Naive thymus-derived CD8-positive, alpha-beta T cell (primary cell): ENCODE measurements at places on chromosomes 11 and 22.

- DNase-seq, result no peak
These were observed 19.4 kb downstream of the MUC5AC start for GRCh38 chr11:1177020-1177770.

DNA sequence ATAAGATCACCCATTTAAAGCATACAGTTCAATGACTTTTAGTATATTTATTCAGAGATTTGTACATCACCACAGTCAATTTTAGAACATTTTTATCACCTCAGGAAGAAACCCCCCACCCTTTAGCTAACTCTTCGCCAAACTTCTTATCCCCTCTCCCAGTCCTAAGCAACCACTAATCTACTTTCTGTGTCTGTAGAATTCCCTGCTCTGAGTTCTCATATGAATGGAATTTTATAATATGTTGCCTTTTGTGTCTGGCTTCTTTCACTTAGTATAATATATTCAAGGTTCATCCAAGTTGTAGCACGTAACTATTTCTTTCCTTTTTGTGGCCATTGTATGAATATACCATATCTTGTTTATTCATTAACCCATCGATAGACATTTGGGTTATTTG is 3.6 kb downstream of the ANKRD13D start:
- DNase-seq, result no peak

GRCh38 chr11:130402570-130402969 is 25.8 kb downstream of the ADAMTS8 start:
- DNase-seq, result no peak

- DNase-seq, result no peak
These were observed 146.8 kb downstream of the COMMD9 start for GRCh38 chr11:36142439-36142838.
